Endodermal cell (in vitro differentiated cells): ENCODE measurements at places on chromosomes 13 and 19. TPM values are rescaled to one million over a fixed set of nuclear protein-coding genes. Genes with fewer than 3 reads are reported as not detected.

- no peak overlapping the region for H3K27ac ChIP-seq
- no peaks in the 10 kb centered on the region for H3K27me3 ChIP-seq
- H3K4me3 ChIP-seq, result no peak overlapping the region
- no peak for DNase-seq
- H3K4me1 ChIP-seq, result no peaks in the 10 kb centered on the region
- H3K36me3 ChIP-seq, result peaks cover 81% of the 10 kb centered on the region
Measured at GRCh38 chr19:4112367-4112766, 11.6 kb downstream of the MAP2K2 start.

- peaks cover 48% of the 10 kb centered on the region for H3K36me3 ChIP-seq
- H3K27ac ChIP-seq, result no peak overlapping the region
- no peak overlapping the region for H3K4me3 ChIP-seq
Measured at GRCh38 chr19:335072-335471, 9.5 kb downstream of the MIER2 start.

DNA sequence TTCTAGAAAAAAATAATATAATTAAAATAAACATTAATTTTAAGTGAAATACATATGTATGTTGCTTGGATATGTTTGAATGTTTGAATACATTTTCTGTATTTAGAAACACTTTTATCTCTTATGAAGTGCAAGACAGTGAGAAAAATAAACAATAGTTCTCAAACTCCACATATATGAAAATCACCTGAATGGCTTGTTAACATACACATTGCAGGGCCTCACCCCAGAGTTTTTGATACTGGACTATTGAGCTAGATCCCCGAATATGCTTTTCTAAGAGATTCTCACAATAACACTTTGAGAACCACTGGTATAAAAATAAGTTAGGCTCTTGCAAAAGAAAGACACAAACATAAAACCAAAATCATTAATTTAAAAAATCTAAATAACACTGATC lies 1570.3 kb upstream of the PRR20A start:
- H3K36me3 ChIP-seq, result no peaks in the 10 kb centered on the region
- H3K27me3 ChIP-seq, result no peaks in the 10 kb centered on the region
- DNase-seq, result no peak
- H3K4me1 ChIP-seq, result no peaks in the 10 kb centered on the region

GRCh38 chr13:89930861-89931260 lies 1416.6 kb upstream of the MIR17HG start:
- H3K4me3 ChIP-seq, result no peak overlapping the region
- no peaks in the 10 kb centered on the region for H3K36me3 ChIP-seq
- no peak overlapping the region for H3K27ac ChIP-seq
- DNase-seq, result peak; percentile 70

DNA sequence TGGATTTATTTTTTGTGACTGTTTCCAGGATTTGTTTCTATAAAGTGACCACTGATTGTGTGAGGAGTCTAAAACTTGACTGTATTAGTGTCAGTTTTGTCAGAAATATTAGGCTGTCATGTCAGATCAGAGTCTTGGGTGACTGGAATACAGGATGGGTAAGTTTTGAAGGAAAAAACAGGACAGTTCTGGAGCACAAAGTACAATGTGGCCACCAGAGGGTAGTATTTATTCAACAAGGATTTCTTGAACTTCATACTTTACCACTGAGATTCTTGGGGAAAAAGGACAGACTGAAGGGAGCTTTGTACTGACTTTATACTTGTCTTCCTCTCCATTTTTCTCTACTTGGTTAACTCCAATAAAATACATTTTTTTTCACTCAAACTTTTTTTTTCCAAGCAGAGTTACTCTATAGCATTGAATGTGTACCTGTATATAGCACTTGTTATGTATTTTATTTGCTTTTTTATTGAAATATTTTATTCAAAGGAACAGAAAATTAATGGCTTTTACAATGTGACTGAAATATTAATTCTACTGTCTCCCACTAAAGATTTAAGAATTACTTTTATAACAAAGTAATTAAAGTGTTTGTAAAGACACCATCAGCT lies 51.1 kb downstream of the LMO7 start:
- H3K36me3 ChIP-seq, result no peaks in the 10 kb centered on the region
- DNase-seq, result no peak
- no peaks in the 10 kb centered on the region for H3K27me3 ChIP-seq
- no peak overlapping the region for H3K27ac ChIP-seq
- no peaks in the 10 kb centered on the region for H3K4me1 ChIP-seq

GRCh38 chr13:48631441-48631840 lies 22.3 kb upstream of the CYSLTR2 start:
- no peak for DNase-seq
- no peak overlapping the region for H3K27ac ChIP-seq
- no peak overlapping the region for H3K4me3 ChIP-seq
- H3K4me1 ChIP-seq, result no peaks in the 10 kb centered on the region
- H3K27me3 ChIP-seq, result no peaks in the 10 kb centered on the region

ZNF682 gene
- 28.5 and 29.0 TPM in 2 replicates for total RNA-seq

ZNF432 gene
- total RNA-seq, result 20.7 and 21.3 TPM in 2 replicates
